ENCODE measurements at places on chromosomes 1 and 21. TPM values are rescaled to one million over a fixed set of nuclear protein-coding genes. Genes with fewer than 3 reads are reported as not detected.
A peak's percentile ranks its signal among the peaks of the same experiment; 100 is the strongest.

- DNase-seq = peak; percentile 65
Observed at GRCh38 chr1:113930499-113931161, 1.5 kb downstream of the HIPK1 start.

DNA sequence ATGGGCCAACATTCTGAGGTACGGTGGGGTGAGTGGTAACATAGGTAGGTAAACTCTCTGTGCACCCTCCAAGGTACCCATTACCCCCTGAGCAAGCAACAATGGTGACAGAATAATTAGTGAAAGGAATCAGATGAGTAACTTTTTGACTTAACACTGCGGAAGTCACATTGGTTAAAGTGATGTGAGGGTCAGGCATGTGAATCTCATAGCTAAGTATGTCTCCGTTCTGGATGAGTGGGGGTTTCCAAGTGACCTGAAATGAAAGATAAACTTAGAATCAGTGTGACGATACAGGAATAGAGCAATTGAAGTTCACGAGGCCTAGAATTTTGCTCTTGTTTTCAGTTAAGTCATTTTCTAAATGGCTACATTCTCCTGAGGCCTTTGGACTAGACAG, 311.7 kb downstream of the KCTD3 start:
- no peak for DNase-seq

GRCh38 chr1:103056423-103056822, 51.9 kb downstream of the COL11A1 start:
- no peak for DNase-seq

The DENND2C gene
- total RNA-seq = 0.21 TPM

DNA sequence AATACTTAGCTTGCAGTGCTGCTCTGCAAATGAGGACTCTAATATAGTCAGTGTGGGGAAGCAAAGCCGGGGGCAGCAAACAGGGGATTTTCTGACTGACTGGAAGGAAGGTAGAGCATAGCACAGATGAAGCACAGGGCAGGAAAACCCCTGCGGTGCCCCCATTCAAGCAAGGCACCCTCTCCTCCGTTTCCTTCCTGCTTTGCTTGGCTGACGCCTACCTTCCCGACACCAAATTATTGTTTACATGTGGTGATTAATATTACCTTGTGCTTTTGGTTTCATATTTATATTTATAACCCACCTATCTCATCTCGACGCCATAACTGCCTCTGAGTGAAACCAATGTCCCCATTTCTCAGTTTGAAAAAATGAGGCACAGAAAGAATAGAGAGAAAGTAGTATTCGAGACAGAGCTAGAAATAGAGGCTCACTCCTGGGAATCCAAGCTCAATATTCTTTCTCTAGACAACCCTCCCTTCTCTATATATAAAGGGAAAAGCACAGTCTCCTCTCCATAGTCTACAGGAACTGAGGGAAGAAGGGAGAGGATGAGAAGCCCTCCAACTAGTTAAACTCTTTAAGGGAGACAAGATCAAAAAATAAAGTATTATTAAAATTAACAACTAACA, 41.3 kb downstream of the PIK3C2B start:
- DNase-seq = no peak

GRCh38 chr1:84103197-84103992, 40.7 kb upstream of the PRKACB start:
- DNase-seq = peak; percentile 82

DNA sequence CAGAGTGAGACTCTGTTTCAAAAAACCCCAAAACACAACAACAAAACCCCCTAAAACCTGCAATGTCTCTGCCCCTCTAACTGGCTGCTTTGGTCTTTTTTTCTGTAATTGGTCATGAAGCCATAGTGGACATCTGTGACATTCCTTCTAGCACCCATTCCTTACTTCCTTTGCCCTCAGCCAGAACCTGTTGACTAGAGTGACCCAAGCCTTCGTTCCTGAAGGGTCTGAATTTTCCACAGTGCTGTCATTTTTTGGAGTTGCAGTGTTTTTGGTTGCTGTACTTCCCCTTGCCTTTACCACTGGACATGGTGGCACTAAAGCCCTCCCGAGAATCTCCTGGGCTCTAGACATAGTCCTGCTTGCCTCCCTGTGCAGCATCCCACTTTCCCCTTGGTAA, 48.5 kb upstream of the LIN9 start:
- no peak for DNase-seq

- DNase-seq = no peak
Observed at GRCh38 chr1:202596638-202597037, 113.6 kb downstream of the SYT2 start.

The IRF6 gene
- 0.05 TPM for total RNA-seq

- peak; percentile 64 for DNase-seq
Observed at GRCh38 chr1:28045777-28046176, 42.6 kb downstream of the EYA3 start.

- DNase-seq = no peak
Observed at GRCh38 chr1:170252851-170253579, 107.3 kb downstream of the NTMT2 start.

DNA sequence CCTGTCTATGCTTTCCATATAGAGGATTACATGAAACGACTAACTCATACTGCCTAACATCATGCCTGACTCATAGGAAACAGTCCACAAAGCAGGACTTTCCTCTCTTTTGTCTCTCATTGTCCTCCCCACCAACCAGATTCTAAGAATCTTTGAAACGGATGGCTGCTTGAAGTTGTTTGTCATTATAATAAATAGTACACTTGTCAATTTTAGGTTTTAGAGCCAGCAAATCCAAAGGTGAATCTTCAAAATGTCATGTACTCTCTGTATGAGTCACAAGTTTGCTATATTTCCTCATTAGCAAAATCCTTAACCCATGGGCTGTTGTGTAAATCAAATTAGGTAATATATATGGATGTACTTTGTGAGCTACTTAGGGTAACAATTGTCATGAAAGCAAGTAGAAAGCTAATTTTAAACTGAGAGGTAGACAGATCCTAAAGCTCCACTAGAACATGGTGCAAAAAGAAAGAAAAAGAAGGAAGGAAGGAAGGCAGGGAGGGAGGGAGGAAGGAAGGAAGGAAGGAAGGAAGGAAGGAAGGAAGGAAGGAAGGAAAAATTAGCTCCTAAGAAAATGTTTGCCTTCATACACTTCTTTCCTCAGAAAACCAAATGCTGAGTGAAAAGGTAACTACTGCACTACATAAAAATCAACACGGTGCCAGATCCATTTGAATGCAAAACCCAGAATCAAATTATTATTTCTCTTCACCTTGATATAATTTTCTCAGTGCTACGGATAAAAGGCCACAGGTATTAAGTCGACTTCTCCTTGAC, 129.5 kb upstream of the PRMT6 start:
- peak; percentile 58 for DNase-seq

GRCh38 chr1:229364207-229365065, 21.6 kb upstream of the CCSAP start:
- DNase-seq = peak; percentile 39

The CCDC17 gene
- total RNA-seq = 0.94 TPM

- peak; percentile 98 for DNase-seq
Observed at GRCh38 chr1:224565186-224565585, 50.9 kb upstream of the CNIH3 start.

- DNase-seq = no peak
Observed at GRCh38 chr1:81982523-81982922, 181.8 kb downstream of the ADGRL2 start.

DNA sequence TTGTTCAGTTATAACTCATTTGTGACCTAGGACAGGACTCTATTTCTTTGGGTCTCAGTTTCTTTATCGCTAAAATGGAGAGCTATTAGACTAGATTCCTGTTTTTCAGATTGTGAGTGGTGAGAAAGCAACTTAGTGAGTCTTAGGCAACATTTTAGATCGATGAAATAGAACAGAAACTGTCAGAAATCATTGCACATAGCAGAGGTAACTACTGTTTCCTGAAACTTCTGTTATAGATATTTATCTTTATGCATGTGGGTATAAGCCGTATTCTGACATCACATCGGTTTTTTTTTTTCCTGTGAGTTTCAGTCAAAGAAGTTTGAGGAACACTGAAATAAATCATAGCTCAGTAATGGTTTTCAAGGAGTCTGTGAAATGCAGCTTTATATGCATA, 42.1 kb upstream of the DNAJC6 start:
- no peak for DNase-seq

- peak; percentile 33 for DNase-seq
Observed at GRCh38 chr1:197775282-197776262, at the start of gene DENND1B. Gene DENND1B, minus strand, starts transcription at chr1:197775480. Its CDS starts 325 bp downstream, at chr1:197775155.

GRCh38 chr1:165637427-165637826, 6.4 kb downstream of the MGST3 start:
- no peak for DNase-seq

DNA sequence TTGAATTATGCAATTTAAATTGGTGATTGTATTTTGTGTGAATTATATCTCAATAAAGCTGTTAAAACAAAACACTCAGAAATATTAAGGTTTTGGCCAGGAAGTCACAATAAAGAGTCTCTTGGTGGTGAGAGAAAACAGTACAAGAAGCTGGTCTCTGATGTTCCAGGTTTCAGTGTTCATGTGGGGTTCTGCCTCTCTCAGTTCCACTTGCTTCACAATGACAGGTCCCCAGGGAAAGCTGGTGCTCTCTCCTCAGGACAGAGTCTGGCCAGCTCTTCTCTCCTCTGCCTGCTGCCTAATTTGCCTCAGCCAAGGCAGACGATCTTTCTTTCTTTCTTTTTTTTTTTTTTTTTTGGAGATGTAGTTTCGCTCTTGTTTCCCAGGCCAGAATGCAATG, 342.9 kb upstream of the PLXNA2 start:
- DNase-seq = no peak

DNA sequence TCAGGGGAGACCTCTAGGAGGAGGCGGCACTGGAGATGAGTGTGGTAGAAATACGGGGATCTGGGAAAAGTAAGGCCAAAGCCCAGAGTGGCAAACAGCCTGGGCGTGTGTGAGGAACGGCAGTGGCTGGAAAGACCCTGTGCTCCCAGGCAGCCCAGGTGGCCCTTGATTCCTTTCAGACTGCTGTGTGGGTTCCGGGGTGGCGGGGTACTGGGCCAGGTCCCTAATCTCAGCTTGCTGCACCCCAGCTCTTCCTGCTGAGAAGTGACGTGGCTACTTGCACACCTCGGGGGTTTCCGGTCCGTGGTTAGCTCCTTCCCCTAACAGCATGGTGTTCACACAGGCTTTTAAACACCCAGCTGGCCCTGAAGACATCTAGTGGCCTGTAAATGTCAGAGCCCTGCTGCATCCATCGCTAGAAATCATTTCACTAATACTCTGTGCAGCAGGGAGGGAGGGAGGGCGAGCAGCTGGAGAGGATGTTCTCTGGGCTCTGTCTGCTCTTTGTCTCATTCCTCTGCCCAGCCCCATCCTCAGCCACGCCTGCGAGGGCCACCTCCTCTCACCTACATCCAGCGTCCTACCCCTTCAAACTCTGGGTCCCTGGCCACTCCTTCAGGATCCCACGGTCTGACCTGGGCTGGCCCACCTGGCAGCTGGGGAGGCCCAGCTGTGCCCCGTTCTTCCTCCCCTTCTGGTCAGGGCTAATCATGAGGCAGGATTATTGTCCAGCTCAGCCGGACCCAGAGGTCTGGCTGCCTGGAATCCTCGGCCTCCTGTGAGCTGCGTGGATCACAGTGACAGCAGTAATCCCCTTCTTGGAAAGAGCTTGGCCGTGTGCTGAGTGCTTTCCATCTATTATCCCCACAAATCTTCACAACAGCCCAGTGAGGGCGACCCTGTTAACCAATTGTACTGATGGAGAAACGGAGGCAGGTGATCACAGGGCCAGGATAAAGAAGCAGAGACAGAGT, 7.2 kb downstream of the ZDHHC18 start:
- DNase-seq = no peak

- DNase-seq = no peak
Observed at GRCh38 chr1:219374636-219375035, 201.0 kb downstream of the LYPLAL1 start.

The NIPAL3 gene
- 28.7 TPM for total RNA-seq

DNA sequence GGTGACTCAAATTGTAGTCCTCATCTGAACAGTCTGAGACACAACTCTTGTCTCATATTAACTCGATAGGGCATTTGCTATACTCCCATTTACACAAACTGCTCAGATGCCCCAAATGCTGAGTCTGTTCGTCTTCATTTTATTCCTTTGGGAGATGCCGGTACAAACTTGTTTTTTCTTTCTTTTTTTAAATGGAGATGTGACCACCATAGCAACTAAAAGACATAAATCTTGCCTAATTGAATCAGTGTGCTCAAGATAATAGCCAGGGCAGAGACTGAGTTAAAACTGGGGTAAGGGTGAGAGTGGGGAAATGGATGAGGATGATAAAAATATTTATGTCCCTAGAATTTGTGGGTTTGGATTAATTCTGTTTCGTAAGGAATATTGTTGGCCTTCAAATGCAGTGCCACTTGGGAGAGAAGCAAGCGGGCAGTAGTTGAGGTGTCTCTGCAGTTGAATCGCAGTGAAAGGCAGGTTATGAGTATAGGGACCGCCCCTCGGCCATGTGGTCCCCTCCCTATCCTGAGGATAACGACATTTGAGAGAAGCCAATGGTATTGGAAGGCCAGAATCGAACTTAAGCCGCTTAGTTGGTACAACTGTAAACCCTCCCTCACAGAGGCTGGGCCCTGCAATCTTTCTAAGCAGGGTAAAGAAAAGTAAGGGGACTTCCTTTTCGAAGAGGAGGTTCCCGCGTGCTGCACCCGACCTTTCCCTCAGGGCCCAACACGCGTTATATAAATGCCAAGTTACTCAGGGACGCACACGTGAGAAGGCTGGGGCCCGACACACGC, 859 bp upstream of the LRRC8B start:
- no peak for DNase-seq

DNA sequence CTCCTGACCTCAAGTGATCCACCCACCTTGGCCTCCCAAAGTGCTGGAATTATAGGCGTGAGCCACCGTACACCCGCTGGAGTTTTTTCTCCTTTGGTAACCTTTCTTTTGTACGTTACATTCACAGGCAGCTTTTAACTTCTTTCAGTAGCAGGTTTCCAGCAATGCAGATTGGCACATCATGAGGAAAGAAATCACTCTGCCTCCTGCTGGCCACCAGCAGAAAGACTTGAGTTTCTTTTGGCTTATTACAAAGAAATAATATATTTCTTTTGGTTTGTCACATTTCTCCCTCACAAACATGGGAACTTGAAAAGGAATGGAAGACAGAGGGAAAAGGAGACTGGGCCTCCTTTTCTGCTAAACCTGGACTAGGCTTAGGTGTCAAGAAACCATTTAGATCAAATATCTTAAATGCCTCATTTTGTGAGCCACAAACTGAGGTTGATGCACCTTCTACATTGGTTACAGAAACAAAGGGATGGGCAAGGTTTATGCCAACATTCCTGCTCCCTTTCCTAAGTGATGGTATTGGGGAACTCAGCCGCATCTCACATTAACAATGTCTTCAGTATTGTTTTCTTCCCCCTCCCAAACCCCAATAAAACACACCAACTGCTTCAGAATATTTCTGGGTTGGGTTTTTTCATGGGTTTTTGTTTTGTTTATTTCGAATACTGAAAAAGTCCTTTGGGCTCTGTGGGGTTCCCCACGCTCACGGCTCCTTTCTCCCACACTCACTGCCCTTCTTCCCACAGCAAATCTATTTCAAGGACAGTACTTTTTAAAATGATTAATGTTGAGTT, 7.7 kb downstream of the ENSA start:
- no peak for DNase-seq

The FAM131C gene
- 2.1 TPM for total RNA-seq

The GADD45A gene
- total RNA-seq = 73.3 TPM

DNA sequence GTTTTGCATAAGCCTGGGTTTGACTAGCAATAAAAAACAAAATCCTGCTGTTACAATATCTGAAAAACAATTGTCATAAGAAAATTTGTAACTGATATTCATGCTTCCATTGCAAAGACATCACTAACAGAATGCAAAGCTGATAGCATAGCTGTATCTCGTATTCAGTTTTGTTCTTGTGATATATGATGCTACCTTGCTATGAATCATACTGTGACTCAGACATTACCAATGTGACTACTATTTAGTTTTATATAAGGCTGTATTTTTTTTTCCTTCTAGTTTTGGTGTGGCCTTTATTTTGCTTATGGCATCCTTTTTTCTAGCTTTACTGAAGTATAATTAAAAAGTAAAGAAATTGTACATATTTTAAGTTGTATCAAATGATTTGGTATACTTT, 1381.8 kb downstream of the MRPL39 start:
- DNase-seq = peak; percentile 65
